HS-5 (cell line): ENCODE measurements at places on chromosomes 11 and 22.
A peak's percentile ranks its signal among the peaks of the same experiment; 100 is the strongest.

GRCh38 chr11:62547691-62548281 lies 1.2 kb upstream of the AHNAK start:
- no peak for DNase-seq

DNA sequence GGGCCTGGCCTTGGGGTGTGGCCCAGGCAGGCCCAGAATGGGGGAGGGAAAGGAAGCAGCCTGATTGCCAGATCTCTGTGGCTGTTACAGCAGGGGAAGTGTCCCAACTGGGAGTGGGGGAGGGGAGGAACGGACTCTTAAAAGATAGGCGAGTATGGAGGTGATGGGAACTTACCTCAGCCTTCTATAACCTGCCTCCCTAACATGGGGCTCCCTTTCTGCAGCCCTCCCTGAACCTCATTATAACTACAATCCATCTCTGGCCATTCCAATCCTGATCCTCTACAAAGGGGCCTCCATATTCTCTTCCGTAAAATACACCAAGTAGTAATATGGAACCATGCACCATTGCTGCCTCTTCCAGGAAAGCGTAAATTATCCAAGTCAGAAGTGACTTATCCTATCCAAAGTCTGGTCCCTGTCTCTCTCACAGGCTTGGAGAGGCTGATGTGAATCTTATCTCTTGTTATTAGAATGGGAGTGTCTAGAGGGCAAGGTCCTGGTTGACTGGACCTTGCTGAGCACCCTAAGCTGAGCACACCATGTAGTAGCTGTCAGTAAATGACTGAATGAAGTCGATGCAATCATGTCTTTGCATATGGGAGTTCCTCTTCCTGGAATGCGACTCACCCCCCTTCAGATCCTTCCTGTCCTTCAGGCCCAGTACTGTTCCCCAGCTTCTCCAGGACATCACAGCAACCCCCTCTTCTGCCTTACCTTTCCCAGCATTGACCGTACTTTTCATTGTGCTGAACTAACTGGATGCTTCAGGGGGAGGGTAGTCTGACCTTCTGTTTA lies 5.9 kb downstream of the RHOG start:
- no peak for DNase-seq

GRCh38 chr11:75236062-75236461 lies 4.5 kb upstream of the TPBGL start:
- DNase-seq: no peak

DNA sequence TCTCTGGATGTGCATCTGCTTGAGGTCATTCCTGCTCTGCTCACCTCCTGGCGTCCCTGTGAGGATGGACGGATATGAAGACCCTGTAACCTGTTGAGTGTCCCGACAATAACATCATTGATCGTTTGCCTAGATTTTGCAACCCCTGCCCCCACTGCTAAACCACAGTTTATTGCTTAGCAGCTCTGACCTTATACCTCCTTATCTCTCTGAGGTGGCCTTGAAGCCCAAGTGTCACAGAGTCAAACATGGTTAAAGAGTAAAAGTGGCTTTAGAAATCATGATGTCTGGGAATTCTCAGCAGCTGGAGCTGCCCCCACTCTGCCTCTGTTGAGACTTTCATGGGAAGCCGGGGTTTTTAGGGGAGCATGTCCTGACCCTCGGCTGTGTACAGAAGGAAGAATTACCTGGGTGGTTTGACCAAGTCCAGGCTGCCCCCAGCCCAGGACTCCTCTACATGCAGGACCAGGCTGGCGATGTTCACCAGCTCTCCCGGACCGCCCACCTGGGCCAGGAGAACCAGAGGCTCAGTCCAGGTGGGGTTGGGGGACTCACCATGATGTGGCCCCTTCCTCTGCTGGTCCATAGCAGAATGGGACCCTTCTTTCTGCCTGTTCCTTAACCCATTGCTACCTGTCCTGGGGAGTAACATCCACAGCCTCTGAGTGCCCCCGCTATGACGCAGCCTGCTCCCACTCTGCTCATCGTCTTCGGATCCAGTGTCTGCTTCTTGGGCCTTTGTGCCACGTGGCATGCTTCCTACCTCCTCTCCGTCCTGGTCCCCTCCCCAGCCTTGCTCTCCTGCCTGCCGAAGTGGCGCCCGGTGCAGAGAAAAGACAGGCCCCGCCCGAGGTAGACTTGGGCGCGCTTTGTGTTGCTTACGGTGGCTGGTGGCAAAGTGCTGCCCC lies 33.4 kb upstream of the FTH1 start:
- no peak for DNase-seq

DNA sequence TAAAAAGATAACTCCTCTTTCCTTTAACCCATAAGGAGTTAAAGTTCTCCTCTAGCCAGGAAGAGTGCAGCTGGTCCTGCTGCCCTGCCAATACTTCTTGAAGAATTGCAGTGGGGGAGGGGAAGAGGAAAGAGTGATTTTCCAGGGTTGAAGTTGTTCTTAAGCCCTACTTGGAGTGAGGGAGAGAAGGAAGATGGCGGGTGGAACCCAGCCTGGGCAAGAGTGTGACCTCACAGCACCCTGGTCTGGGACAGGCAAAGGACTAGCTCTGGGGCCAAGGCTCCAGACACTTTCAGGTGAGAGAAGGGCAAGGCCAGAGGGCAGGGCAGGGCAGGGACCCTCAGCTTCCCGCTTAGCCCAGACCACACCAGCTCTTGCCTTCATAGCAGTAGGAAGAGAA lies 6.6 kb downstream of the TNKS1BP1 start:
- no peak for DNase-seq

GRCh38 chr11:110165039-110165925 lies 72.1 kb downstream of the ZC3H12C start:
- no peak for DNase-seq

DNA sequence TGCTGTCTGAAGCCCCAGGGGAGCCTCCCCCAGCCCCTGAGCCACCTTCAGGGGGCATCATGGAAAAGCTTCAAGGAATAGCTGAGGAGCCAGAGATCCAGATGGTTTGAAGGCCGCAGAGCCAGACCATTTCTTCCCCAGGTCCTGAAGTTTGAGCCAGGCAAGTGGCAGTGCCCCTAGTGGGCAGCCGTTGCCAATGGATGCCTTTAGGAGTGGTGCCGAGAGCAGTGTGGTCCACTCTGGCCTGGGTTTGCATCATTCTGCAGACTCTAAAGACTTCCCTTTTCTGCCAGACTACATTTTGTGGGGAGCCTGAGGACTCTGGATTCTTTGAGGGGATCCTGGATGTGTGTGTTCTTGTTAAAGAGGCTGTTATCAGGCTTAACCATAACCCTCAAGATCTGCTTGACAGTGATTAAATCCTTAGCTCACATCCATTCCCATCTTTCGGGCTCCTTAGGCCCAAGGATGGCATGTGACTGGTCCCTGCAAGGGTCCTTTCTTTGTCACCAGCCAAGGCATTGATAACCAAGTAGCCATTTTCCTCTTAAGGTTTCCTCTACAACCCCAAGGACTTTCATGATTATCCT lies 13.1 kb downstream of the HINFP start:
- DNase-seq: no peak

GRCh38 chr11:123640029-123640428 lies 14.4 kb downstream of the SCN3B start:
- DNase-seq: no peak

DNA sequence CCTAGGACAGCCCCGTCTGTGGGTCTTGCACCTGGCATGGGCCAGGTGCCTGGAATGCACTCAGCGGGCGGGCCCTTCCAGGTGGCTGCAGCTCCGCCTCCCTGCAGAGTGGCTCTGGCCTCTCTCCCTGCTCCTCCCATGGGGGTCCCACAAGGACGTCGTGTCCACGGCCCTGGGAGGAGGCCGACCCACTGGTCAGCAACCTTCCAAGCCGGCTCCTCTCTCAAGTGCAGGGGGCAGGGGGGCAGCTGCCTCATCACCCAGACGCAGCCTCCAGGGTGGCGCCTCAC lies 41.9 kb downstream of the CERK start:
- no peak for DNase-seq

GRCh38 chr11:77187111-77187750 lies 59.2 kb downstream of the MYO7A start:
- DNase-seq: no peak

DNA sequence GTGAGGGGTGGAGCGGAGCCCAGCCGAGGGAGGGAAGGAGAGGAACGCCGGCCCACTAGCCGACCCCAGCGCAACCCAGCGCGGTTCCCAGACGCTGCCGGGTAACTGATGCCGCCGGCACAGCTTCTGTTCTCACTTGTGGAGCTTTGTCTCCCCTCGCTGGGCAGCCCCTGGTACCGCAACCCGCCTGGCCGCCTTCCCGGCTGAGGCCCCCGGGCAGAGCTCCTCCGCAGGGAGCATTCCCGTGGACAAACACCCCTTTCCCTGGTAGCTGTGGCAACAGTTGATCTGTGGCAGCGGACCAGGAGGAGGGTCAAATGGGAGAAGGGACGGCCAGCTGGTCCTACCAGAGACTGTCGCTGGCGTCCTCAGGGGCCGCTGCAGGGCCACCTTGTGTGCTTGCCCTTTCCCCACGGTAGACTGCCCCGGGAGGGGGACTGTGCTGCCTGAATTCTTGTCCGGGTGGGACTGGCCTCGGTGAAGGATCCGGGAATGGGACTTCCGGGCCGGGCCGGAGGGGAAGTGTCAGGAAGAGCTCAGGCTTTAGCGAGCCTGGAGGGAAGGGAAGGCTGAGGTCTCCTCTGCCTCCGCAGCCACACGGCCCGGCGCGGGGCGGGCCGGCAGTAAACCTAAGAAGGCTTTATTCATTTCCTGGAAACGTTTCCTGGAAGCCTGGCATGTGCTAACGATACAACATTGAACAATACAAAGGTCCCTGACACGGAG lies 468.0 kb downstream of the OPCML start:
- no peak for DNase-seq

GRCh38 chr11:59801160-59801706 lies 9.3 kb downstream of the MRPL16 start:
- DNase-seq: no peak

- no peak for DNase-seq
These were observed 5.2 kb downstream of the DGAT2 start for GRCh38 chr11:75773595-75774353.

- no peak for DNase-seq
These were observed 177.7 kb upstream of the RAG2 start for GRCh38 chr11:36775756-36776155.

DNA sequence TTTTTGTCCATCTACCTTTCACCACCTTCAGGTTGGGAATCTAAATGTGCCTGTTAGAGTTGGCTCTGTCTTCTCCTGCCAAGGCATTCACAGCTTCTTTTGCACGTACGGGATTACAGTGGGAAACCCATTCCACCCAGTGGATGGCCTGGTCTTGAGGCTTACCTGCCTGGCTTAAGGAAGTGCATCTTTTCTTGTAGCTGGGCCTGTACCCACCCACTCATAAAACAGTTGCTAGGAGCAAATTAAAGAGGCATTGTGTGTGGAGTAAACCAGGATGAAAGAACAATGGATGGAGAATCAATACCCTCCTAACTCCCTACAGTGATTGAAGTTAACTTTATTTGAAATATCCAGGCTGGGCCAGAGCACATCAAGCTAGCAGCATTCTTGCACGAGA lies 71.6 kb downstream of the TEAD1 start:
- DNase-seq: no peak

DNA sequence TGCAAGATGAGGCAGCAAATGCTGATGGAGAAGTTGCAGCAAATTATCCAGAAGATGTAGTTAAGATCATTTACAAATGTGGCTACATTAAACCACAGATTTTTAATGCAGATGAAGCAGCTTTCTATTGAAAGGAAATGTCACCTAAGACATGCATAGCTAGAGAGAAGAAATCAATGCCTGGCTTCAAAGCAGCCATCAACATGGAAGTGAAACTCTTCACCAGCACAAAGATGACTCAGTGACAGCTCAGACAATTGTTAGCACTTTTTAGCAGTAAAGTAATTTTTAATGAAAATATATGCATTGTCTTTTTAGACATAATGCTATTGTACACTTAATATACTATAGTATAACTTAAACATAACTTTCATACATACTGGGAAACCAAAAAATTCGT lies 71.4 kb downstream of the FANCF start:
- no peak for DNase-seq

GRCh38 chr11:116786966-116787365 lies 857 bp downstream of the ZPR1 start:
- no peak for DNase-seq

- DNase-seq: no peak
These were observed 47.7 kb downstream of the C11orf58 start for GRCh38 chr11:16786131-16786530.

DNA sequence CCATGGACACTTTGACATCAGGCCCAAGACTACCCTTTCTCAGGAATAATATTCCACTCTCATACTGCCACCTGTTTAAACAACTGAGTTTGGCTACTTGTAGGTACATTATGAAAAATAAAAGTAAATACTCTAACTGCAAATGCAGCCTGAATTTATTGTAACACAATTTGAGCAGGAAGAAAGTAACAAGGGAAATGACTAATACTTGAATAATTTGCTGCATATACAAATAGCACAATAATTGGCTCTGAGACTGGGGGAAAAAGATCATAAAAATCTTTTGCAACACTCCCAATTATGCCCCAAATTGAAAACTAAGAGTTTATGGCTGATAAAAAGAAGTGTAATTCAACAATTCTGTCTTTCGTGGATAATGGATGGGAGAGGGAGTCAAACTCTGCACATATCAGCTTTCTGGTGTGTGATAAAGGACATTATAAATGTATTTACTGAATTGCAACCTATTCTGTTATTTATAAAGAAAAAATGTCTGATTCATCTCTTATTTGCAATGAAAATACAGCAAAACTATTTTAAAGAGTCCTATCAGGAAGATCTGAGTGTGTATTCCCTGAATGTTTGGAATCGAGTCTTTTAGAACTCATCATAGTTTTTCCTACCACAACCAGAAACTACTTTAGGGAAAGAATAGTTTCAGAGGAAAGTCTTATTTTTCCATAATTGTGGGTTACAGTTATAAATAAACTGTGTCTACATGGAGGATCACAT lies 359.0 kb downstream of the JRKL start:
- peak; percentile 49 for DNase-seq

- peak; percentile 86 for DNase-seq
These were observed 42.8 kb downstream of the PACS1 start for GRCh38 chr11:66112601-66113499.

DNA sequence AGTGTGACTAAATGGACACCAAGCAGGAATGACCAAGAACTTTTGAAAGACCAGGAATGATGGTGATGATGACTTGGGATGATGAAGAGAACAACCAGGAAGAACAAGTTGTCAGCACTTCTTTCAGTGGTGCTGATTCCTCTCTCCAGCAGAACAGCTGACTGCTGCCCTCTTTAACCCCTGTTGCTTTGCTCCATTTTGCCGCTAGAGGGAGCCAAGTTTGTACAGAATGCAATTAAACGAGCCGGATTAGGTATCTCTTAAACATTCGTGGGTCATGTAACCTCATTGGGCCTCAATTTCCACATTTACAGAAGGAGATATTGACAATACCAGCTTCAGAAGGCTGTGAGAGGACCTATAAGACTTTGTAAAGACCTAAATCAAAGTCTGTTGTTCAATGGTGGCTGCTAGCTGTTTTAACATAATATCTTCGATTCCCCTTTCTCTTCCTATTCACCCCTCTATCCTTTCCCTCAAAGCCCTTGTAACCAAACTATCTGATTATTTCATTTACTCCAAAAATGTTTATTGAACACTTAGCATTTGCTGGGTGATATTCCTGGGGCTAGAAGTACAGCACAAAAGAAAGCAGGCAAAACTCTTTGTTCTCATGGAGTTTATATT lies 1.9 kb downstream of the OR4S1 start:
- no peak for DNase-seq
